Uterus (tissue), 4 donors: ENCODE measurements at places on chromosomes 5 and 9. TPM values are rescaled to one million over a fixed set of nuclear protein-coding genes. Genes with fewer than 3 reads are reported as not detected.

CARD6 gene
- total RNA-seq = 12.5 TPM

CMYA5 gene
- 34.3 TPM for total RNA-seq

SLC25A2 gene
- total RNA-seq = 2.3 TPM

GRHPR gene
- total RNA-seq = 94.8 TPM

OTP gene
- total RNA-seq = not detected

FGF18 gene
- total RNA-seq = not detected

PCDHGA6 gene
- total RNA-seq = 12.5 TPM

FOXD4L5 gene
- 0.37 TPM for total RNA-seq

FBP1 gene
- not detected for total RNA-seq

FRRS1L gene
- total RNA-seq = 10.6 TPM

LCN9 gene
- not detected for total RNA-seq

LURAP1L gene
- 1.5 TPM for total RNA-seq

NXNL2 gene
- 32.4 TPM for total RNA-seq

LCN10 gene
- total RNA-seq = 30.5 TPM

GGTA1 gene
- total RNA-seq = 8.8 TPM

CCL27 gene
- not detected for total RNA-seq

TRPM6 gene
- 0.76 TPM for total RNA-seq

SOX30 gene
- not detected for total RNA-seq

CSF1R gene
- total RNA-seq = 42.9 TPM

BASP1 gene
- total RNA-seq = 26.5 TPM

SPATA9 gene
- 1.6 TPM for total RNA-seq

CDH9 gene
- total RNA-seq = not detected

TMOD1 gene
- total RNA-seq = 93.7 TPM

ARSI gene
- 4.3 TPM for total RNA-seq

CDKN2B-AS1 gene
- 1.8 TPM for total RNA-seq

PHYHD1 gene
- 26.9 TPM for total RNA-seq

TRIM41 gene
- total RNA-seq = 4.7 TPM

ZNF79 gene
- 14.0 TPM for total RNA-seq

OBP2B gene
- total RNA-seq = not detected

TNC gene
- total RNA-seq = 239 TPM

ALDH1B1 gene
- total RNA-seq = 22.1 TPM

GFRA3 gene
- total RNA-seq = not detected

FOXD4L3 gene
- total RNA-seq = not detected

MED10 gene
- 5.1 TPM for total RNA-seq

PIP5K1B gene
- total RNA-seq = 8.2 TPM

FBN2 gene
- 1.2 TPM for total RNA-seq

EPB41L4A gene
- 6.4 TPM for total RNA-seq

GNA14 gene
- total RNA-seq = 11.3 TPM

KLHL3 gene
- total RNA-seq = 7.4 TPM

SPATA31A1 gene
- total RNA-seq = not detected

PCDHA13 gene
- not detected for total RNA-seq

BAAT gene
- not detected for total RNA-seq

OLFML2A gene
- 60.9 TPM for total RNA-seq

GPX8 gene
- total RNA-seq = 51.2 TPM

HNRNPK gene
- 463 TPM for total RNA-seq

SEC24A gene
- 51.3 TPM for total RNA-seq

LMAN2 gene
- 187 TPM for total RNA-seq

ADGRV1 gene
- not detected for total RNA-seq

GRAMD2B gene
- total RNA-seq = 34.0 TPM

FOXD4 gene
- total RNA-seq = not detected

MGAT4B gene
- total RNA-seq = 86.1 TPM

TAF11L8 gene
- total RNA-seq = not detected

B4GALT1 gene
- total RNA-seq = 36.0 TPM

SLC4A9 gene
- total RNA-seq = not detected

MYOT gene
- 1.0 TPM for total RNA-seq
